Putamen (tissue), 1 donor: ENCODE measurements at places on chromosomes 16 and 17.

DNA sequence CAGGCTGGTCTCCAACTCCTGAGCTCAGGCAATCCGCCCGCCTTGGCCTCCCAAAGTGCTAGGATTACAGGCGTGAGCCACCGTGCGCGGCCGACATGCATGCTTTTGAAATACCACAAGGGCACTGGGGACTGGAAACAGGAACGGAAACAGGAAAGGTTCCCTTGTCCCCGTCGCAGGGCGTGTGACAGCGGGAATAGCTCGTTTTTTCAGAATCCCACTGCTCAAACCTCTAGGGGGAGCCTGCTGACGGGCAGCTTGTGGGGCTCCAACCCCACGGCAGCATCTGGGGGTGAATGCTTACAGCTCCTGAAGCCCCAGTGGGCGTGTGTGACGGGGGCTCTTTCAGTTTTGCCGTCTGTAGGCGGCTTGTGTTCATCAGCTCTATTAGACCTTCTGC, 18.8 kb upstream of the ASGR2 start:
- DNase-seq = no peak

- peak; percentile 77 for DNase-seq
These were observed 157.0 kb downstream of the CPPED1 start for GRCh38 chr16:12646490-12647274.

GRCh38 chr16:68417711-68418301, 30.5 kb downstream of the SMPD3 start:
- DNase-seq = no peak

DNA sequence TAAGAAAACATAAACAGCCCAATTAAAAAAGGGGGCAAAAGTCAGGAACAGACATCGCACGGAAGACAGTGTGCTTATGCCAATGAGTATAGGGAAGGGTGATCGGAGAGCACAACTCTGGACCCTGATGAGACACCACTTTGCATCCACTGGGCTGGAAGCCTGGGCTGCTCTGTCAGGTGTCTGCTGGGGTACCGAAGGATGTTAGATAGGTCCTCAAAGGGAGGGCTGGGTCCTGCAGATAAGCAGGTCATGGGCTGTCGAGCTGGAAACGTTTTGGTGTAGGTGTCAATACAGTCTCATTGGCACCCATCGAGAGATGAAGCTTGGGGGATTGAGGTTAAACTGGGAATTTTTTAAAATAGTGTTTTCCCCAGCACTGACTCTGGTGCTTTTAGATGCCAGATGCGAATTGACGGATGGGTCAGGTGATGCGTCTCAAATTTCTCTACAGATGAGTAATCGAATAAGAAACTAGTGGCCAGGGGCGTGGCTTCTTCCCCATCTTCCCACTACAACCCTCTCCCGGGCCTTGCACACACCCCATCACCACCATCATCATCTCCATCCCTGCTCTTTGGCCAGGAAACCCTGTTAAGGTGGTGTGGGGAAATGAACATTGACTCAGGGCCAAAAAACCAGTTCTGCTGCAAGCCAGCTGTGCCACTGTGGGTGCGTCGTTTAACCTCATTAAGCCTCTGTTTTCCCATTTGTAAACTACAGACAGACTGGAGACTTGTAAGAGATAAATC, 47.8 kb upstream of the IRF8 start:
- DNase-seq = no peak

DNA sequence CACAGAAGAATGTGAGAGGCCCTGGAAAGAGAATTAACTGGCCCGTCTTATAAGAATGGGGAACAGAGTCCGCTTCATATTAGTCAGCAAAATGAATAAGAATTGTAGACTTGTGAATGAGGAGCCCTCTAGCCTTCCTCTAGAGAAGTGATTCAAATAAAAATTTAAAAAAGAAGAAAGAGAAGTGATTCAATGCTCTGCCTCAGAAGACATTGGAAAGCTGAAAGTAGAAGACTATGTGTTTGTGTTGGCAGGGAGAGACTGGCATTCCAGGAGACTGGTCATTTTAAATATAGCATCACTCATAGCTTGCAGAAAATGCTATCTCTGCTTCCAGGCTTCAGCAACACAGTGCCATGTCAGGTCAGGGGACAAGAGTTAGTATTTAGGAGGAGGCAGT, 190.6 kb upstream of the HS3ST3A1 start:
- DNase-seq = no peak

DNA sequence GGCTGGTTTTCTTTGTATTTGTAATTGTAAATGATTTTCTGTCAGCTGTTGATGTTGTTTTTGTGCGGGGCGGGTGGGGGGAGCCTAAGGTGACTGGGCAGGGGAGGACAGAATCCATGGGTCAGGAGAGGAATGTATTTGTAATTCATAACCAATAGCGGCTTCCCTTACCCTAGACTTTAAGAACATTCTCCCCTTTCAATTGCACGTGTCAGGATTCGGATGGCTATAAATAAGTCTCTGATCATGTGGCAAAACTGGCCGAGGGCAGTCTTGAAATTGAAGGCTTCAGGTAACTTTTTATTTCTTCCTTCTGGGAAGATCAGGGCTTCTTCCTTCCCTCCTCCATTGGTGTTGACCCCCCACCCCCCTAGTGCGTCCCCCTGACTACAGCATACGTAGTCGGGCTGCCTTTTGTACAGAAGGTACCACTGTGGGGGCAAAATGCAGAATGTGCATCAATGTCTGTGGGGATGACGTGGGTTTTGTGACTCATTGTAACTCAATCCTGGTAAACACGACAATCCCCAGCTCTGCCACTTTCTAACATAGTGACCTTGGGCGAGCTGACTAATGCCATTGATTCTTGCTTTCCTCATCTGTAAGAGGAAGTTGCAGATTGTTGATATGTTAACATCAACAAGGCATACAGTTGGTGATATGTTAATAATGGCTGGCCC, 16.2 kb downstream of the MARCHF10 start:
- DNase-seq = no peak
